ENCODE measurements at places on chromosomes 16 and 17.

- no peak for DNase-seq
Measured at GRCh38 chr16:75379339-75379738, 54.0 kb downstream of the CFDP1 start.

- DNase-seq = no peak
Measured at GRCh38 chr16:27430512-27430911, 28.5 kb downstream of the IL21R start.

- DNase-seq = no peak
Measured at GRCh38 chr17:7837408-7838088, 3.5 kb downstream of the KDM6B start.

GRCh38 chr17:72119873-72120641, 763 bp upstream of the SOX9 start:
- peak; percentile 76 for DNase-seq

GRCh38 chr17:32120716-32121115, 21.6 kb upstream of the RHOT1 start:
- no peak for DNase-seq
